ENCODE measurements at places on chromosomes 12 and 14.
A peak's percentile ranks its signal among the peaks of the same experiment; 100 is the strongest.

DNA sequence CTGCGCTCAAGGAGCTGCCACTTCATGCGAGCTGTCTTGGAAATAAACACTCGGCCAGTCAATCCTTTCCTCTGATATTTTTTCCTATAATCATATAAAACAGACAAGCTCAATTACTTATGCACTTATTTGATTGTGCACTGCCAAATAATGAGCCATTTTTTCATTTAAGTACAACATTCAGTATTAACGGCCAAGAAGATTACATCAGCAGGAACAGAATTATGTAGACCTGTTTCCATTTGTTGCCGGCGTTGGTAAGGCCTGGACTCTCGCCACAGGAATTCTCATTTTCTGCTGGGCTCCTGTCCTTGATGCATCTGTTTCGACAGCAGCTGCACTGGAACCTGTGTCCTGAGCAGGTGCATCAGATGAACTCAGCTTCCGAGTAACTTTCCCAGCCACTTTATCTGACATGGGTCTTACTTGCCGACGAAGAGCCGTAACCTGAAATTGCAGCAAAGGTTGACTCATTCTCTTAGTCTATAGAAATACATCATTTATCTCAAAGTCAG is 110.2 kb downstream of the KIF21A start:
- DNase-seq: no peak

GRCh38 chr14:102909911-102910310 is 12.6 kb upstream of the AMN start:
- no peak for DNase-seq

GRCh38 chr14:28116716-28117115 is 649.9 kb upstream of the FOXG1 start:
- DNase-seq: no peak

GRCh38 chr12:115898670-115899069 is 378.8 kb downstream of the MED13L start:
- peak; percentile 16 for DNase-seq

GRCh38 chr12:27338473-27338872 is 5.8 kb downstream of the BMAL2 start:
- no peak for DNase-seq

DNA sequence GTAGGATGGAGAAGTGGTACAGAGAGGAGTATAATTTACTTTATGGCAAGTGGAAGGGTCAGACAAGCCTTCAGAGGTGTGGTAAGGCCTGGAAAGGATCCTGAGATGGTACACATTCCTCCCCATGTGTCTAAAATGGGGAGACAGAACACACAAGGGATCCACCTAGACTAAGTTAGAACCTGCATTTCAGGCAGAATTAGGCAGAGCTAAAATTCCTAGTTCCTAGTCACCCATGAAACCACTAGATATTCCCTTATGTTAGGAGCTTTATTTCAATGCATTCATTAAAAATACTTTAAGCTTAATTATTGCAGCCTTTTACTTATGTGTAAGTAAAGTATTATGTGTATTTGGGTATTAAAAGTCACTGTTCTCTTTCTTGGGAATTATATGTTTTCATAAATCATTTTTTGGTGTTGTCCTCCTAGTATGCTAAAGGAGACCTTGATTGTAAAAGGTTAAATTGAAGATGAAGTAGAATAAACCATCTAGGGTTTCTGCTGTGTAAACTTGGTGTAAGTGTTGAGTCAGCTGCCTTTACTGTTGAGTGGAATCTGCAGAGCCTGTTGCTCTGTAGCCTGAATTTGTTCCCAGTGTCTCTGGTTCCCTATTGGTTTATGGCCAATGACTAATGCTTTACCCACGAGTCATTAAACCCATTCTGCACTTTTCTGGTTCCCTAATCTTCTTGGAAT is 423.2 kb downstream of the ATP23 start:
- DNase-seq: no peak

All from CD4-positive, CD25-positive, alpha-beta regulatory T cell (primary cell).